NCI-H524 treated with DMSO at 0.1 percent for 48 hours (cell line): ENCODE measurements at places on chromosomes 1 and 21.

DNA sequence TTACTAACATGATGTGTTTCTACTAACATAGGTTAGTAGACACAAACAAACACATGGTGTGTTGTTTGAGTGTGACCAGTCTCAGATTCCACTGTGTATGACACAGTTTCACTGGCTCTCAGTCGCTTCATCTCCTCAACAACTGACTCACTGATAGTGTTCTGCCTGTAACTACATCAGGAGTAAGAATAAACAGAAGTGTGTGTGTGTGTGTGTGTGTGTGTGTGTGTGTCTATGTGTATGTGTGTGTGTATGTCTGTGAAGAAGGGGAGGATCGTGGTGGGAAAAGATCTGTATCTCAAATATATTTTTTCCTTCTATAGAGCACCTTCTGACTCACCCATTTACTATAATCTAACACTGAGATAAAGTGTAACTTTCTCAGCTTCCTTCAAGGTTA lies 391.0 kb downstream of the PTPRC start:
- DNase-seq = no peak

DNA sequence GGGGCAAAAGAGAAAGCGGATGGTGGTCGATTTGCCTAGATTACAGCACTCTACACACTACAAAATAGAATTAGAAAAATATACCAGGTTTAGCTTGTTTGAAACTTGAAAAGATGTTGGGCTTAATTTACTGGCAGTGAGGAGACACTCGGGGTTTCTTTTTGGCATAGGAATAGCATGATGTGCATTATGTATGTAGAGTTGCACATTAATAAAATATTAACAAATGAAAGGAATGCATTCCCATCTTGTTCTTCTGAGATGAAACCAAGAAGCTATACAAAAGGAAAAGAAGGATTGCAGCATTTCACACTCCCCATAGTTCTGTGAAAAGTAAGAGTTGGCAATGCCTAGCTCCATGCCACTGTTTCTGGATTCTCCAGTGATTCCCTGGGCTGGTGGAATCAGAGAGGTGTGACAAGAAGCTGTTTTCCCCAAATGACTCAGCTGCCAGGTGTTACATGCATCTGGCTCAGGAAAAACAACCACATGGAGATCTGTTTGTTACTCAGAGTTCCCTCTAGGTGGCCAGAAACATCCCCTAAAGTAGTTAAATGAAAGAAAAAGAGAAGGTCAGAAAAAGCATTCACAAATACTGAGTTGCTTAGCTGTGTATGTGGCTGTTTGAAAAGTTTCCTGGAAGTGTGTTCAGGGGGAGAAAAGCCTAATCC lies 115.6 kb downstream of the UCK2 start:
- no peak for DNase-seq

- no peak for DNase-seq
Observed at GRCh38 chr1:157269656-157270375, 131.6 kb upstream of the ETV3 start.

GRCh38 chr1:203453616-203454015 lies 22.0 kb upstream of the PRELP start:
- peak; percentile 41 for DNase-seq

DNA sequence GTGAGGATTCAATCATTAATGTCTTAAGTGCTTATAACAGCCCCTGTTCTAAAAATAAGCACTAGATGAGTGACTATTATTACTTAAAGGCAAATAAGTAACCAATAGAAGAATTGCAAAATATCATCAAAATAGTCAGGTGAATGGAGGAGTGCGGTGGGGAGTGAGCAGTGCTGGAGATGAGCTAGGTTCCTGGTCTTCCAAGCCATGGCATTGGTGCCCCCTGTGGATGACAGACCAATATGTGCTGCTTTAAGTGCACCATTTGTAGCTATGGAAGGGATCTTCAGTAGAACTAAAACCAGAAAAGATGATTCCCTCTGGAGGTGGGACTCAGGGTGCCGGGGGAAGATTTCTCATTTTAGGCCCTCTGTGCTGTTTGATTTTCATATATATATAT lies 46.1 kb upstream of the SLC30A1 start:
- DNase-seq = no peak

DNA sequence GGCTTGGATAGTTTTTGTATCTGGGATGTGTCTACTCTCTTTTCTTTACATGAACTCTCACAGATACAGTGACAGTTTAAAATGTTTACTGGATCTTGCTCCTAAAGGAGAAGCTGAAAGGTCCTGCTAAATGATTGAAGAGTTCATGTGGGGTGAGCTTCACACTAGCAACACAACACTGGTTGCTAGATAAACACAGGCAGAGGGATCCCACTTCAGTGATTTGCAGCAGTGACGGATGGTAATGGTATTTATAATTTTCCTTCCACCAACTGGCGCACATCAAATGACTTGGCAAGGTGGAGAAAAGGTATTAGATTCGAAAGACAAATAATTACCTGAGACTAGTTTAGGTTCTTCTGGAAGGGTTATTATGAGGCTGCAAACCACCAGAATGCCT lies 270.2 kb downstream of the TBX15 start:
- DNase-seq = no peak

GRCh38 chr1:154344977-154345837 lies 19.9 kb downstream of the ATP8B2 start:
- no peak for DNase-seq

GRCh38 chr1:161185282-161185682 lies 8.0 kb upstream of the B4GALT3 start:
- DNase-seq = peak; percentile 97

GRCh38 chr1:161017756-161018630 lies 3.0 kb downstream of the F11R start:
- DNase-seq = no peak

DNA sequence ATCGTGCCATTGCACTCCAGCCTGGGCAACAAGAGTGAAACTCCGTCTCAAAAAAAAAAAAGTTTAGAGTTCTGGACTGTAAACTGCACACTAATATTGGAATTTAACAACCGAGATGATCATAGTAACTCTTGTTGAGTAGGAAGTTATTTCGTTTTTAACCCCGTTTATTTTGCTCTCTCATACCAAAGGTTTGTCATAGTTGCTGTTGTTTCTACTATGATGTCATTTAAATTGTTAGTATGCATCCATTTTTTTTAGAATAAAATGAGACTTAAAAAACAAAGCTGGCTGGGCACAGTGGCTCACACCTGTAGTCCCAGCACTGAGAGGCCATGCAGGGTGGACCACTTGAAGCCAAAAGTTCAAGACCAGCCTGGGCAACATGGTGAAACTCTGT lies 49.3 kb downstream of the DOP1B start:
- no peak for DNase-seq

GRCh38 chr1:84833194-84833593 lies 59.8 kb downstream of the LPAR3 start:
- DNase-seq = no peak

DNA sequence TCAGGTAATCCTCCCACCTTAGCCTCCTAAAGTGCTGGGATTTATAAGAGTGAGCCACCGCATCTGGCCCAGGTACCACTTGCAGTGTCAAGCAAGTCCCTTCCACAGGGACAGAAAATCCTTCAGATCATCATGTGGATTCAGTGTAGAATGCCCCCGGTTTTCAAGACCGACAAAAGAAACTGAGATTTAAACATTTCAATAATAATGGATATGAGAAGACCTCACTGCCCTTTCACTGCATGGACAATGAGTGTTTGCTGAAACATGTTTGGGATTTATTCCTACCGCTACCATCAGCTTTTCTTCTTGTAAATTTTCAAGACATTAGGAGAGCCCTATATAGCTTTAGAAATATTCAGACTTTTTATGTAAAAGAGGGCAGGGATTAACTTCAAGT lies 41.5 kb downstream of the HTR6 start:
- DNase-seq = no peak

DNA sequence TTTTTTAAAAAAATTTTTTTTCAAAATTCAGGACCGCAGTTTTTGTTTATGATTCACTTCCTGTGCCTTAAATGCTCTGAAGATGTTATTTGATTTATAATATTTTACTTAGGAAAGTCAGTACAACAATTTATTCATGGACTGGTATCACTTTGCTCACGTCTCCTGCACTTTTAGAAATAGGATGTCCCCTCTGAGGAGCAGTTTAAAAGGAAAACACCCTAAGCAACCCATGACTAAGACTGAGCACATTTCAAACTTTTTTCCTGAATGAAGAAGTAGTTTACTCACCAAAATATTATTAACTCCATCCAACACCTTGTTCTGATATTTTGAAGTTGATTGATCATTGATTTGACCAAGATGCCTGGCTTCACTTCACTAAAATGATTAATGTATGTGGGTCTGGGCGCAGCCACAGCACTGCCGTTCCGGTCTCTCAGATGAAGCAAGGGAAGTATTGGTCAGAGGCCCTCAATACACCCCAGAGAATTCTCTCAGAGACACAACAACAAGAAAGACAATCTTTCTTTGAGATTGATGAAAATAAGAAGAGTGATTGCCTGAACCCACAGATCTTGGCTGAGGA lies 223.9 kb downstream of the TGFB2 start:
- DNase-seq = no peak

DNA sequence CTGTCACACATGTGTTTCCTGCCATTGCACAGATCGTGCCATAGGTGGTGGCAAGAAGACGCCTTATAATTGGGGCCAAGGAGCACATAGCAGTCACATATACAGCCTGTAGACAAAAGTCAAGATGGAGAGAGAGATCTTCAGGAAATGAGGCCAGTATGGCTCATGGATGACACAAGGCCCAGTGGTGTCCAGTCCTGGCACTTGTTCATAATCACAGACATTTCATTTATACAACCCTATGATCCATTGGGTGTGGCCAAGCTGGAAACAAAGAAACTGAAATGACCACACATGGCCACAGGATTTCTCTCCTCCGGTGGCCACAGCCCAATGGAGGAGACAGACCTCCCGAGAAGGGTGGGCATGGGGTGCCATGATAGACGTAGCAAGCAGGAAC lies 78.5 kb upstream of the KAZN start:
- DNase-seq = no peak

GRCh38 chr1:37133276-37134145 lies 99.2 kb upstream of the GRIK3 start:
- no peak for DNase-seq

- DNase-seq = no peak
Observed at GRCh38 chr1:100832694-100833428, 61.8 kb downstream of the EXTL2 start.

- DNase-seq = no peak
Observed at GRCh38 chr1:206826394-206826793, 39.0 kb upstream of the IL20 start.

GRCh38 chr1:42963378-42964043 lies 4.8 kb upstream of the SLC2A1 start:
- DNase-seq = no peak

GRCh38 chr1:25654109-25654660 lies 37.6 kb downstream of the MAN1C1 start:
- DNase-seq = no peak

DNA sequence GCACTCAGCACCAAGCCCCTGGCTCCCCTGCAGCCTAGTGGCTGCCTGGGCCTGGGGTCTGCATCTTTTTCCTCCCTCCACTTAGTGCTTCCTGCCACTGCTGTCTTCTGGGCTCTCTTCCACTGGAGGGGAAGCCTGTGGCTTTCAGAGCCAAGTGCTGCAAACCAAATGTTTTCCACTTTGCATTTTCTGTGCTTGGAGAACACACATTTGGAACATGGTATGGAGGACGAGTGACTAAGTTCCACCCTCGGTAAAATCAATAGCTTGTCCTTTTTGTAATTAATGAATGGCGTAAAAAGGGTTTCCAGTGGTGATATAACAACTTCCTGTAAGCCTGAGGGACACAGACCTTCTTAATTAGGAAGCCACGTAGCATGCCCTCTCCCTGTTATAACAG lies 10.1 kb upstream of the GPR153 start:
- DNase-seq = no peak

- no peak for DNase-seq
Observed at GRCh38 chr1:178382372-178382771, 114.4 kb downstream of the CLEC20A start.

- DNase-seq = no peak
Observed at GRCh38 chr1:53573522-53573921, 114.3 kb downstream of the DMRTB1 start.

DNA sequence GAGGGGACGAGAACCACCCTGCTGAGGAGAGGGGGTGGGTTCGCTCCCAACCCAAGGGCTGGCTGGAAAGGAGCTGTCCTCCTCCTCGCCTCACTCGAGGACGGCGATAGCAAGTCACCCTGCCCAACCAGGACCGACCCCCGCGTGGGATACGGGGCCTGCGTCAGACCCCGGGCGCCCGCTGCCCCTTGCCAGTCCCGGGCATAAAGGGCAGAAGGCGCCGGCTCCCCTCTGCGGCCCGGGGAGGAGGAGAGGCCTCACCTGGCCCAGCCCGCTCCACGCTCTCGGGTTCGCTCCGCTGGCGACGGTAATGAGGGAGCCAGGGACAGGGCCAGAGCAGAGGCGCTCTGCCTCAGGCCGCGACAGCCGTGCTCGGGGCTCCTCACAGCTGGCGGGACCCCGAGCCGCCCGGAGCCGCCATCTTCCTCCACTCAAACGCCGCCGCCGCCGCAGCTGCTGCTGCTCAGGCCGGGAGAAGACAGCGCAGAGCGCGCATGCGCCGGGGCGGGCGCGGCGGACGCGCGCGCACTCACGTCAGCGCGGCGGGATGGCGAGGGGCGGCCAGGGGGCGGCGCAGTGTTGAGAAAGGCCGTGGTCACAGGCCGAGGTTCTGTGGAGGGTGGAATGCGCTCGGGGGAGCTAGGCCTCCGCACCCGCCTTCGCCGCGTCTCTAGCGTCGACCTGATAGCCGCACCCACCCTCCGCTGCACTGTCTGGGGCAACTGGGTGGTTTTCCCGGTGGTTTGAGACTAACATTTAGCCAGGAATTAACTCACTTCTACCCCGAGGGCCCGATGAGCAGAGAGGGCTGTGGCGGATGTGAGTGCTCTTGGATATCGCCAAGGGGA lies at the start of gene FBXO42:
Gene FBXO42, minus strand, starts transcription at position 487 of the 848 bp plus-strand sequence. CDS start 37,062 bp downstream, outside the sequence.
- peak; percentile 39 for DNase-seq
